Muscle of arm (tissue), 14 donors: ENCODE measurements at places on chromosomes 6 and 20.

DNA sequence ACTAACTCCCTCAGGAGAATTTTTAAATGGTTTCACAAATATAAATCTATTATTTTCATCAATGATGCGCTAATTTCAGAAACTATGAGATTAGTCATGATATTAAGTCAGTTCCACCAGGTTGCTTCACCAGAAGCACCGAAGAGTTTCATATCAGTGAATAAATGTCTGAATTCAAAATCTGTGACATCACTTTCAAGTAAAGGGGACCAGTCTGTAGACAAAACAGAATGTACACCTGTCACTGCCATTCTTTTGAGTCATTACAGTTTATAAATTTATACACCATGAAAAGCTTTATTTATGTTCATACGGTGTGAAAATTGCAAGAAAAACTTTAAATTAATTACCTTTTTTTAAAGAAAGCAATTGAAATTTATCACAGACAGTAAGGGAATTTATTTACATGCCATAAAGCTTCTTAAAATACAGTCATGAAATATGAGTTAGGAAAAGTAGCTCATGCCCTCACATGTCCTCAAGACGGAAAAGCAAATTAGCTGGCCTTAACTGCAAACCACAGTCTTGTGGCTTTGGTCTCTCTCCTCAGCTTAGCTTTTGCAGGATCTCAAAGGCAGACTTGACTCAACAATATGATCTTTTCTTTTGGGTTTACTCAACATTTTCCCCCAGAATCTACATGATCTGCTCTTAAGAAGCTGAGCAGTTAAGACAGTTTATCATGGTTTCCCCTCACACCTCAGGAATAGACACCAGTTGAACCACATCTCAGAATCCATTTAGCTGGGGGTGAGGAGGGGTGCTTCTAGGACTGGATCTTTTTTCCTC lies 177.7 kb upstream of the MCHR2 start:
- no peak for DNase-seq

DNA sequence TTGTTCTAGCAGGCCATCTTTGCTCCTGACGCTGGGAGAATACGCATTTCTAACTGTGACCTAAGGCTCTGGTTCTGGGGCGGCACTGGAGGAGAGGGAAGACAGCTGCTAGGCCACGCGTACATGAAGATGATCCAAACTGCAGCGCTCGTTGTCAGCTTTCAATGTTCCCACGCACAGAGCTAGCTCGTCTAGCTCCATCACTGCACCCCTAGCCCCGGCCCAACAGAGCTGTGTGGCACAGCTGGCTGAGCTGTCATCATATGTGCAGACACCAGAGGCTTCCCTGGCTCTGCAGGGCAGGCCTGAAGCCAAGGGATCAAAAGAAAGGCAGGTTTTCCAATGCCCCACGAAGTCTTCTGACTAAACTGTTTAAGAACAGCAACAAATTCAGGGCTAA lies 124.7 kb downstream of the IRF4 start:
- DNase-seq, result no peak

GRCh38 chr20:31637660-31638059 lies at the start of gene COX4I2:
Gene COX4I2 (plus strand): TSS chr20:31637912. CDS start chr20:31639018, 1,106 bp downstream.
- no peak for DNase-seq

DNA sequence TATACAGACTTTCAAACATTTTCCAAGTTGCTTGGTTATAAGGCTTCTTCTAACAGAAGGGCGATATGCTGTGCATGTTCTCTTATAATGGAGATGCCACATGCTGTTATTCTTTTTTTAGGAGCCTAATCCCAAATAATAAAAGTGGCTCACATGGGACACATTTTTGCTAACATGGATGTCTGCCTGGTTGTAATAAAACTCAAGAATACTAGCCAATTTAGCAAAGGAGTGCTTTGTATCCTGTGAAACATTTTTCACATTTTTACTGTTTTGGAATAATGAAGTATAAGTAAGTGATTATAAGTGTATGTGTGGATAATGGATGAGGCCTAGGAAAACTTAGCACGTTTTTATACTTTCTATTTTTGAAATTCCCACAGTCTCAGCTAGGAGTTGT lies 312.2 kb downstream of the LAMA2 start:
- DNase-seq, result no peak

GRCh38 chr6:14711056-14711703 lies 534.7 kb upstream of the JARID2 start:
- DNase-seq, result no peak

GRCh38 chr6:114432400-114432799 lies 89.6 kb upstream of the HS3ST5 start:
- DNase-seq, result no peak

- no peak for DNase-seq
Observed at GRCh38 chr20:2604506-2604835, 48.0 kb upstream of the NOP56 start.
